Esophagus squamous epithelium (tissue), 5 donors: ENCODE measurements at places on chromosomes 16 and 17.

- DNase-seq = no peak
Measured at GRCh38 chr16:17483351-17483750, 12.6 kb upstream of the XYLT1 start.

DNA sequence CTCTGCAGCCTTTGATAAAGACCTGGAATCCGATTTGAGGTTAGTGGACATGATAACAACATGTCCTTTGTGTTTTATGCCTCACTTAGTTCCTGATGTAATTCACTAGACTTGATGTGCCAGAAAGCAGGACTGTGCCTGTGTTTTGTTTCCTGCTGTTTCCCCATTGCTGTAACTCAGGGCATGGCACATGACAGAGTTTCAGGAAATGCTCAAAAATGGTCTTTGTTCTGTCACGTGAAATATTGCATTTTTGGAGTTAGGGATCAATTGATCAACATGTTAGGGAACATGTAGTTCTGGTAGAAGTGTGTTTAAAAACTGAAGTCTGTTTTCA is 32.8 kb downstream of the DHX38 start:
- DNase-seq = no peak

DNA sequence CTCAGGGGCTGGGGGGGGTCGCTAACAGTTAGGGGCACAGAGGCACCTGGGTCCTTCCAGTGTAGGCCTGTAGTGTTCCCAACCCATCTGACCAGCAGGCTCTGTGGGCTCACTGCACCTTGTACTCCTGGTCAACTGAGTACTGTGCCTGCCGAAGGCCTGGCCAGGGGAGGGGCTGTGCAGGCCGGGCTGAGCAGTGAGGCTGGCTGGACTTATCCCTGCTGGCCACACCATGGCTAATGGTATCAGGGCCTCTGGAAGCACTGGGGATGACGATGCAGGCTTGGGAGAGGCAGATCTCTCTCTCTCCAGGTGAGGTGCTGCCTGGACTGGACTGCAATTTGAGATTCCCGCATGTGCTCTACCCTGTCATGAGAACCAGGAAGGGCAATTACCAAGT is 58.9 kb upstream of the SDK2 start:
- DNase-seq = no peak

DNA sequence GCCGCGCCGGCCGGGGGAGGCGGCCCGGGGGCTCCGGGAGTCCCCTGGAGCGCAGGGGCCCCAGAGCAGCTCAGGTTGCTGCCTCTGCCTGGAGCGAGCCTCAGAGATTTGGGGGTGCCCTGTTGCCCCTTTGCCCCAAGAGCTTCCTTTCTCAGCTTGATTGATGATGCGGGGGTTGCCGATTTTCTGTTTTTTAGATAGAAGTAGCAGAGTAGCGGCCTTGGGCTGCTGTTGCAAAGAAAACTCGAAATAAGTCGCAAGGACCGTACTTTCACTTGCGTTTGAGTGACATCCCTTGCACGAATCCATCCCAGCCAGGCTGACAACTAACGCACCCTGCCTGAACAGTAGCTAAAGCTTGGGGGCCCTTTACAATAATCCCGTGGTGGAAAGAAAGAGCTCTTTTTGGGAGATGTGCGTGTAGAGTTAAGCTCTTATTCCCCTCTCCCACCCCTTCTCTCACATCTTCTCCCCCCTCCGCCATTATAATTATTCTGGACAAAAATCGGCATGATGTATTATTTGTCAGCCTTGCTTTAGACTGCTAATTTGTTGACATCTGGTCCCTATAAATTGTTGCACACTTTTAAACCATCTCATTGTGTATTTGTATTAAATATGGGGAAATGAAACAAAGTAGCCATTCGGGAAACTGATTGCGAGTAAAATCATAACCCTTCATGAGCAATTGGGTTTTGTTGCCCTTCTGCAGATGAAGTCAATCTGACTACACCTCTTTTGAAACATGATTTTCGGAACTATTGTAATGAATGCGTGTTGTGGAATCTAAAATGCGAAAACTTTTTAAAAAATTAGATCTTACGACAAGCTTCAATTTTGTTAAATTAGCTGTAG is 873 bp downstream of the USP10 start:
- no peak for DNase-seq

- DNase-seq = no peak
Measured at GRCh38 chr17:80796430-80796861, 195.2 kb upstream of the CHMP6 start.

DNA sequence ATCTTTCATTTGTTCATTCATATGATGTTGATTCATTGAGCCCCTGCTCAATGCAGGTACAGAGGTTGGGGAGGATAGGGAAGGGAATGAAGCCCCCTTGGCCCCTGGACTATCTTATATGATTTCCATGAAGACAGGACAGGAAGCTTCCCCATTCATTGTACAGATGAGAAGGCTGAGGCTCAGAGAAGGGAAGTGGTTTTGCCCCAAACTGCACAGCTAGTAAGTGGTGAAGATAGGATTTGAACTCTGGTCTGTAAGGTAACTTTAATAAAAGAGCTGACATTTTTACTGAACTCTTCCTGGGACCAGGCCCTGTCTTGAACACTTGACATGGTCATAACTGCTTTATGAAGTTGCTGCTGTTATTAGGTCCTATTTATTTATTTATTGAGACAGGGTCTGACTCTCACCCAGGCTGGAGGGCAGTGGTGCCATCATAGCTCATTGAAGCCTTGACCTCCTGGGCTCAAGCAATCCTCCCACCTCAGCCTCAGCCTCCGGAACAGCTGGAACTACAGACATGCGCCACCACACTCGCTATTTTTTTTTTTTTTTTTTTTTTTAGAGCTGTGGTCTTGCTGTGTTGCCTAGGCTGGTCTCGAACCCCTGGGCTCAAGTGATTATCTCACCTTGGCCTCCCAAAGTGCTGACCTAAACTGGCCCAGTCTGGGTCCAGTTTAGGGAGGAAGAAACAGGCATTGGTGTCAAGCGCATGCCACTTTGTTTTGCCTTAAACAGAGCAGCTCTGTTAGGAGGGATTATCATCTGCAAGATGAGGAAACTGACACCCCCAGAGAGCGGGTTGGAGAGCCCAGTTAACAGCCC is 5.0 kb downstream of the CTF1 start:
- DNase-seq = no peak
